ENCODE measurements at places on chromosomes 3 and 15.

DNA sequence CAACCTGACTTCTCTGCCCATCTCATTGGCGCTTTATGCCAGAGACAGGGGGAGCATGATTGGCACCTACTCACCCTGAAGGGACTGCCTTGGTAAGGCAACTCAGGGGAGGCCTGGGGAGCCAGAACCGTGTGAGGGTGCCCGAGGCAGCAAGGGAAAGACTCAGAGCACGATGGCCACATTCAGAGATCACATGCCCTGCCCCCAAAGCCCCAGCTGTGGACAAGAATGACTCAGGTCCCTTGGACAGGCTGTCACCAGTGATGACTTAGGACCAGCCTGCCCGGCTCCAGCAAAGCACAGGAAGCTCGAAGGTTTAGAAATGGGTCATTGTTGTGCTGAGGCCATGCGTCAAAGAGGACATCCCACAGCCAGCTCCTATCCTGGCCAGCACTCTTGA, 49.1 kb upstream of the LIMD1 start:
- no peak for DNase-seq

GRCh38 chr3:146308222-146308621, 57.3 kb upstream of the PLSCR4 start:
- DNase-seq, result no peak

DNA sequence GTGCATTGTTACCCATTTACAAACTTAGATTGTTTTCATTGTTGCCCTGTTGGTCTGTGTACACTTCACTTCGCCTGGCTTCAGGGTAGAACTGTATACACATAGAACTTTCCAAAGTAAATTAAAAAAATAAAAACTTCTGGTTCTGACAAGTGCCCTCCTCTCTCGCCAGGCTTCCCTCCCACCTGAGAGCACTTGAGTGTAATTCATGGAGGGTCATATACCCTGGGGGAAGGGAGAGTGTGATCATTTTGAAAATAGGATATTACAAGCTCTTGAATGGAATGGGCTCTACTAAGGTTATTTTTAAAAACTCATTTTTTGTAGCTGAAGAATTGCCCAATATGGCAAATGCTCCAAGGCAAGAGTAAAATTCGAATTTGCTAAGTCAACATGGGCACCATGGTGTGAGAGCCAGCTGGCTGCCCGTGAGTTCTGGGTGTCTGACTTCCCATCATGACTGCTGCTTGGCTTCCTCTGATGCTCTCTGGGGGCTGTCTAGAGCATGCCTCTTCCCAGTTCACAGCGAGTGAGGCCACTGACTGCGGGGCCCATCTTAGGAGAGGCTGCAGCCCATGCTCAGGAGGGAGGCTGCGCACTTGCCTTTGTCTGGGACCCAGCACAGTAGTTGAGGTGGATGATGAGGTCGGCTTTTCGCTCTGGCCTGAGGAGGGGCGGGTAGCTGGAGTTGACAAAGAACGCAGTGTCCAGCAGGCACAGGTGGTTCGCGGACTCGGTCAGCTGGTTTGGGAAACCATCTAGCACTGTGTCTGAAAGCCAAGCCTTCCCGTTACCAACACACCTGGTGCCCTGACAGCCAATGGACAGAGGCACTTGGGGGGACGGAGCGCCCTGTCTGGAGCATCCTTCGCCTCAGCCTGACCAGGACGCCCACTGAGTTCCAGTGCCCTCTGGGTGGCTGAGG, 13.1 kb upstream of the EHD4 start:
- DNase-seq, result no peak

DNA sequence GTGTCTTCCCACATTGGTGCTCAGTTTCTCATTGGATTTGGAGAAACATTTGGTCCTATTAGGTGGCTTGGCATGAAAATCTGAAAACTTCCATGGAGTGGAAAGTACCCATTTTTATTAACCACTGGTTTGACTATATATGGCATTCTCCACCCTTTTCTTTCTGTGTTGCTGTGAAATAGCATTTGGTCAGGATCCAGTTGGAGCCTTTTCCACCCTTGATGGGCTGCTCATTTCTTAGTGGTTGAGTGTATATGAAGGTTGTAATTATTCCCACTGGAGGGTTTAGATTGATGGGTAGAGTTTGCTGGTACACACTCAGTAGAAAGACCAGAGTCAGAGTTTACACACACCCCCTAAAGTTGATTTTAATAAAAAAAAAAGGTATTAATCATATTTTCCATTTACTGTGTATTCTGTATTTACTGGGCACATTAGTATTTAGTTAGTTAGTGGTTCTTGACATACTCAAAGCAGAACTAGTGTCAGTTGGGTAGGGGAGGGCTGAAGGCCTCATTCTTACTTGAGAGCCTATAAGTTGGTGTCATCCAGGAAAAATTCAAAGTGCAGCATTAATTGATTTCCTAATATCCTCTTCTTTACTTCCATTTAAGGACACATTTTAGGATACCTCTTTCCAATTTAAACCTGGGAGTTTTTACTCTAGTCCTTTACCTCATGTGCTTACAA, 69.5 kb downstream of the FLNB start:
- DNase-seq, result no peak

DNA sequence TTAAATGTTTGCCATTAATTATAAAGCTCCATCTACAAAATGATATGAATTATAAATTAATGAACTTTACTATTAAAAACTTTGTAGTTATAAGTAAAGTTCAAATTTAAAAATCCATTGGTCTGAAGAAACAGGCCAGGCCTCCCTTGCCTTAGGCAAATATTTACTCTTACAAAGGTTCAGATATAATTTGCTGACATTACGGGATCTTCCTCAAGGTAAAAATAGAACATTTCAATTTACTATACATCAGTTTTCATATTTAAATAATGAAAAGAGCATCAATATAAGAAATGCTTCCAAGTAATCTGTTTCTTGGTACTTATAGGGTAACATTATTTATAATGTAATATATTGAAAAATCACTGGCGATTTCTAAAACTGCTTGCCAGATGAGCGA, 3.7 kb downstream of the CMTM6 start:
- DNase-seq, result no peak

- no peak for DNase-seq
Observed at GRCh38 chr3:4716706-4717362, 223.7 kb downstream of the ITPR1 start.

All from activated CD8-positive, alpha-beta memory T cell treated with anti-CD3 and anti-CD28 coated beads for 48 hours (primary cell).